ENCODE measurements at places on chromosomes 4 and X. TPM values are rescaled to one million over a fixed set of nuclear protein-coding genes. Genes with fewer than 3 reads are reported as not detected.

The NAP1L3 gene
- total RNA-seq, result 1.3 TPM

- H3K36me3 ChIP-seq, result no peaks in the 10 kb centered on the region
- peak; percentile 9 for DNase-seq
- no peaks in the 10 kb centered on the region for H3K4me1 ChIP-seq
- H3K27ac ChIP-seq, result no peak overlapping the region
- no peak overlapping the region for H3K4me3 ChIP-seq
Measured at GRCh38 chr4:73406548-73406875, 2.4 kb downstream of the ALB start.

- H3K27ac ChIP-seq, result no peak overlapping the region
- H3K27me3 ChIP-seq, result no peaks in the 10 kb centered on the region
- peak; percentile 16 for DNase-seq
- H3K36me3 ChIP-seq, result no peaks in the 10 kb centered on the region
Measured at GRCh38 chr4:25756503-25756902, 100.9 kb downstream of the SLC34A2 start.

- no peak for DNase-seq
- H3K36me3 ChIP-seq, result no peaks in the 10 kb centered on the region
- peaks cover 2% of the 10 kb centered on the region for H3K27me3 ChIP-seq
- H3K27ac ChIP-seq, result no peak overlapping the region
- no peaks in the 10 kb centered on the region for H3K4me1 ChIP-seq
Measured at GRCh38 chr4:73436674-73437557, 895 bp downstream of the AFP start.

- no peaks in the 10 kb centered on the region for H3K27me3 ChIP-seq
- H3K36me3 ChIP-seq, result no peaks in the 10 kb centered on the region
- no peaks in the 10 kb centered on the region for H3K4me1 ChIP-seq
- peak; percentile 64 for DNase-seq
- no peak overlapping the region for H3K27ac ChIP-seq
Measured at GRCh38 chrX:46251755-46252154, 293.5 kb downstream of the ZNF674 start.
